ENCODE measurements at places on chromosomes 1 and 21.

GRCh38 chr1:186899977-186900376 lies 71.2 kb downstream of the PLA2G4A start:
- no peak for DNase-seq

- no peak for DNase-seq
Measured at GRCh38 chr1:236768601-236769000, 26.5 kb upstream of the MTR start.

DNA sequence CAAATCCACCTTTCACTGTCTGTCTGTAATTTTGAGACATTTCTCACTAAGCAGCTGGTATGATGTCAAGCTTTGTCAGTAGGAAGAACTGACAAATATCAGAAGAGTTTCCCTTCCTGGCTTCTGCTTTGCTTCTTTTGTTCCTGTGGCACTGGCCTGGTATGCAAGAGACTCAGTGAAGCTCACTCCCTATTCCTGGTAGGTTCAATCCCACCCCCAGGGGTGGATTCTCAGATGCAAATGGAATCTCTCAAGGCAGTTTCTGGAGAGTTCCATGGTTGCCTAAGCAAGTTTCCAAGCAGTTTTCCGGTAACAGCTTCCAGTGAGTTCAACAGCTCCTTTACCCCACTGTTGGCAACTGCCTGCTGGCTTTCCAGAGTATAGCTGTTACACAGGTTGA lies 683.4 kb downstream of the PTPRC start:
- no peak for DNase-seq

GRCh38 chr1:24248859-24249258 lies 61.8 kb upstream of the IFNLR1 start:
- no peak for DNase-seq

Measured in cardiac septum (tissue), 1 donor.